COLO829 (cell line): ENCODE measurements at places on chromosomes 3 and 15.
A peak's percentile ranks its signal among the peaks of the same experiment; 100 is the strongest.

- no peak for DNase-seq
These were observed 221.0 kb upstream of the EOMES start for GRCh38 chr3:27943106-27943505.

GRCh38 chr15:89356634-89357298 is 22.1 kb upstream of the POLG start:
- DNase-seq = peak; percentile 61

- no peak for DNase-seq
These were observed 11.8 kb upstream of the P2RY1 start for GRCh38 chr3:152823173-152823572.

DNA sequence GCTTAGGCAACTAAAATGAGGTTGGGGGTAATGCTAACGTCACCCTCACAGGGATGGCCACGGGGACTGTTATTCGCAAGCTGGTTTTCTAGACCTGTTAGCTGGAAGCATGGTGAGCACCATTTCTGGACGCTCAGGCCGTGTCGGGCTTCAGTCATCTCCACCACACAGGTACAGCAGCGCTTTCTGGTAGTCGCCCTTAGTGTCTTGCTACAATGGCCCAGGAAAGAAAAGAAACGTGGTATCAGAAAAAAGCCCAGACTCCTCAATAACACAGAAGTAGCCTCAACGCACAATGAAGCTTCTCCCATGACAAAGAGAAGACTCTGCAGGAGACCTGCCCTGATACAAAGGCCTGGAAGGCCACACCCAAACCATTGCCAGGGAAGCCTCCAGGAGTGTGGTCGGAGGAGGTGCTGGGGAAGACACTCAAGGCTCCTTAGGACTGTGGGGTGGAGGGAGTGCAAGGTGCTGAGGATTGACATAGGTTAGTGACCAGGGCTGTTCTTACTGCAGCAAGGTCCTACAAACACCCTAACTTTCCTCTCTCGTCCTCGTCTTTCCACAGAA is 50.2 kb downstream of the ANXA2 start:
- DNase-seq = no peak

DNA sequence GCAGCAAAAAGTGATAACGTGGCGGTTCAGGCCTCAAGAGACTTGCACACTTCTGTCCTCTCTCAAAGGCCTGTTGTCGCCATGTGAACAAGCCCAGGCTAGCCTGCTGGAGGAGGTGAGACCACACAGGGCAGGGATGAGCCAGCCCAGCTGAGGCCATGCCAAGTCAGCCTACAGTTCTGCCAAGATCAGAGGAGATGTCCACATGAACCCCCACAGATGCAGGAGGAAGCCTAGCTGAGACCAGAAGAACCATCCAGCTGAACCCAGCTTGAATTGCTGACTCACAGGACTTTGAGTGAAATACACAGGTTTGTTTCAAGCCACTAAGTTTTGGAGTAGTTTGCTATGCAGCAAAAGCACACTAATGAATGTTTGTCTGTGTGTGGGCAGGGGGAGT is 50.3 kb upstream of the SEC13 start:
- DNase-seq = no peak

DNA sequence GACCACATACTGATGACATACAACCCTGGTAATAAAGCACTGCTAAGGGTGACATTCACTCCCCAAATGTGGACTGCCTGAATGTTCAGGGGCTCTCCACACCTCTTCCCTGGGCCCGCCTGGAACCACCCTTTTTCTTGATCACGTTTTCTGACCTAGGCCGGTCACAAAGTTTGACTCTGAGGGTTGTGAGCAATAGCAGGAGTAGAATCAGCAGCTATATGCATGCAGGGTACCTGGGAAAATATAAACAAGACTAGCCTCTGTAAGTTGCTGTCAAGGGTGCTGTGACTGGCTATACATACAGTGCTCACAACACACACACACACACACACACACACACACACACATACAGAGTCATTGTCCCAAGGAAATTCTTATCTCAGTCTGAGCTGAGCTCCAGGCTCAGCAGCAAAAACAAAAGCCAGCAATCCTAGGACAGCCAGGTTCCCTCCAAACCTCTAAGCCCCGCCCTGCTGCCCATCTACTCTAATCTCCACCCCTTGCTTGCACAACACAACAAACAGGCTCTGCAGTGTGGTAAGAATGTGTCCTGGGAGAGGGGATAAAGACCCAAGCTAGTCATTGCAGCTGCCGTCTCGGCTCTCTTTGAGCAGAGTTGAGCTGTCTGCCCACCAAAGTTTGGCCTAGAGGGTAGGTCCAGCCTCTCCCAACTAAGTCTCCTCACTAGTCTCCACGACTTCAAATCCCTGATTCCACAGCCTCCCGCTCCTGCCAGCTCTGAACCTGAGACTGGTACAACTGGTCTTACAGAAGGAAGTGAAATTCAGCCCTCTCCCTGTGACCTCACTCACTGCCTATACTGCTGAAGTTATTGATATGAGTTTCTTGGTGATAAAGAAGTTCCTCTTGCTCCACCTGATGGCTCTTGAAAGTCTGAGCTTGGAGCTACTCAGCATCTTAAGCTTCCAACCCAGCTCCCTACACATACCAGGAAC is 2.2 kb downstream of the BMF start:
- no peak for DNase-seq

GRCh38 chr3:87261925-87262324 is 14.5 kb downstream of the POU1F1 start:
- DNase-seq = no peak

- DNase-seq = no peak
These were observed 40.3 kb upstream of the ICE2 start for GRCh38 chr15:60519218-60519617.

DNA sequence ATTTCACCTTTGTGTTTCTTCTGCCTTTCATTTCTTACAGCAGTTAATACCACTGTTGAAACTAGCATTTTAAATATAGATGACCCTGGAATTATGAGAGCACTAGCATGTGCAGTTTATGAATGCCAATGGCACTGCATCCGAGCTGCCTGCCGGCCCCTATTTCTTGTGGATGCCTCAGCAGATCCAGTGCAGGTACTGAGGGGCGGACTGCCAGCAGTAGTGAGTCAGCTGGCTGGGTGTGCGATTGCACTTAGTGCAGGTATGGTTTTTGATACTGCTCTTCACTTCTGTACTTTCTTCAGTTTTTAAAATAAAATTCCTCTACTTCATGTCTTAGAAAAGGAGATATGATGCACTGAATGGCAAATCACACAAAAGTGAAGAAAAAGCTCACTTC is 453.0 kb downstream of the DIPK2A start:
- DNase-seq = no peak

GRCh38 chr3:143329567-143330211 is 210.1 kb downstream of the CHST2 start:
- peak; percentile 34 for DNase-seq

- DNase-seq = peak; percentile 35
These were observed 22.3 kb downstream of the OSBPL10 start for GRCh38 chr3:31958701-31959152.

GRCh38 chr15:52256930-52257733 is 38.5 kb downstream of the MYO5C start:
- no peak for DNase-seq

DNA sequence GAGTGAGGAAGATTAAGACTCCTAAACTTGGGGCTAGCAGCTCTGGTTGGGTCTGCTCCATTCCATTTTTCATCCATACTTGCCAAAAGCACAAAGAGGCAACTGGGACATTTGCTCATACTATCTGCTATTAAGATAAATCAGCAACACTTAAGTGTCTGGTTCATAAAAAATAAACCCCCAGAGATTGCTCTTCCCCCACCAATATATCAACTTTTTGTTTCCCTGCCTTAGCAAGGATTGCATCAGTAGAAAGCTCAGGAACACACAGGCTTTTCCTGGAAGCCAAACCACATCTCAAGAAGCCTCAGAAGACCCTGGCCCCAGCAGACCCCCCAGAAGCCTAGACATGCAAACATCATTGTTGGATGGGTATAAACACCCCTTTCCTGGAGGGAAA is 232.4 kb upstream of the WNT5A start:
- no peak for DNase-seq

DNA sequence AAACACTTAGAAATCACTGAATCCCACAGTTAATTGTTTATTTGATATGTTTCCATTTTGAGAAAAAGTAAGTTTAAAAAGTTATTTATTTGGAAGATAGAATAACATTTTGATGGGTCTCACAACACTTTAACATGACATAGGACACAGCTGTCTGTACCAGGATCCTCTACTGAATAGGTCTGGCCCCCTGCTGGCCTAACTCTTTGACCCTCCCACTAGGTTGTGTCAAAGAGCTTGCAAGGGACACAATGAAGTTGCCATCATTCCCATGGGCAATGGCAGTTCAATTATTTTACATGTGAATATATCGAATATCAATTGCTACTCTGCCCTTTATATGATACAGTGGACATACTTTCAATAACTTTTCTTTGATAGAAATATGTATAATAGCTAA is 138.9 kb downstream of the EPHA3 start:
- DNase-seq = no peak

GRCh38 chr3:135007607-135008006 is 212.5 kb downstream of the EPHB1 start:
- DNase-seq = no peak

DNA sequence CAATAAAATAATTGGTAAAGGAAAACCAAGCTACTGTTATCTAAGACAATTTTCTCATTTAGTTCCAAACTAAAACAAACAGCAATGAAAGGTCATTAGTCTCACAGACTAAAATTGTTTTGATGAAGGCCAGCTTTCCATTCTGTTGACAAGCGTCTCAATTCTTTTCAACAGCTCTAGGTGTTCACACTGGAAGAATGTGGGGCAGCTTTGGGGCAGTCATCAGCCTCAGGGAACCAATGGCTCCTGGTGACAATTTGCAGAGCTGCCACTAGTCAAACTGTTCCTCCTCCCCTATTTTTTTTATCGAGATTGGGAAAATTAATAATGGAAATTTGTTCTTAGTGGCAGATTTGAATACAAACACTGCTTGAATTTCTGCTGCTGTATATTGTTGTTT is 104.2 kb downstream of the MEIS2 start:
- DNase-seq = no peak

DNA sequence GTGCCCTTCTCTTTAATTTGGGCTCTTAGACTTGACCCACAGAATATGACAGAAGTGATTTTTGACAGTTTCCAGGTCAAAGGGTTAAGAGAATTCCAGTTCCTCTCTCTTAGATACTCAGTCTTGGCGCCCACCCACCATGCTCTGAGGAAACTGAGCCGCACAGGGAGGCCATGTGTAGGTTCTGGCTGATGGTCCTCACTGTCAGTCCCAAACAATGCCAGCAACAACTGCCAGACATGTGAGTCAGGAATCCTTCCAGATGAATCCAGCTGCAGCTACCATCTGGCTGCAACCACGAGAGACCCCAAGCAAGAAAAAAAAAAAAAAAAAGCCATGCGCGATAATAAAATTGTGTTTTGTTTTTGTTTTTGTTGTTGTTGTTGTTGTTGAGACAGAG is 326.6 kb downstream of the MAGI1 start:
- no peak for DNase-seq

DNA sequence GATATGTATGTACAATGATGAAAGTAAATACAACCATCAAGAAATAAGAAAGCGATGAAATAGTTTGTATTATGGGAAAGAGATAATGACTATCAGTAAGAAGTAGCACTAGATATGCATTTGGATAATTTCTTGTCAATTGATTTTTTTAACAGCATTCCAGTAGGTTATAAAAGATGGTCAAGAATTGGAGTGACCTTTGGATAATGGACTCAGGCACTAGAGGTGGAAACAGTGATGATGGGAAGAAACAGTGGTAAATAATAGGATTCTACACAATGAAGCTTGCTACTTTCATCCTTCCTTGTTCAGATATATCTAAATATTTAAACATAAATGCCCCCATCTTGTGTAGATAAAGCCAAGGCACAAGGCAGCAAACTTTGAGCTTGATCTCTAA is 101.4 kb downstream of the GBE1 start:
- no peak for DNase-seq

- DNase-seq = no peak
These were observed 630.4 kb downstream of the NR2F2 start for GRCh38 chr15:96960711-96961480.

DNA sequence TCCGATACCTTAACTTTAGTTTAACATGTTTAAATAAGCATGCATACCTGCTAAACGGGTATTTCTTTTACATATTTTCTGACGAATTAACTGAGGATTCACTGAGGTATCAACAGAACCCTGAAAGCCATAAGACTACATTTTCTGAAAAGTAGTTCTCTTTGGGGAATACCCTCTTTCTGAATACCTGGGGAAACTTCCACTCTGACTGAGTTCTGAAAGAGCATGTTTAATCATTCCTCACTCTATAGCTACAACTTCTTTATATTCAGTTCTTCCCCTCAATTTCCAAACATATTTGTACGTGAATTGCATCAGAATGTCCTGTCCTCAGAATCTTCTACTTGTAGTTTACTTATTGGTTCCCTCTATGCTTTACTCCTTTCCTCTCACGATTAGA is 403.0 kb downstream of the ROBO1 start:
- no peak for DNase-seq

GRCh38 chr3:15300323-15301078 is 31.9 kb downstream of the SH3BP5 start:
- DNase-seq = peak; percentile 80

DNA sequence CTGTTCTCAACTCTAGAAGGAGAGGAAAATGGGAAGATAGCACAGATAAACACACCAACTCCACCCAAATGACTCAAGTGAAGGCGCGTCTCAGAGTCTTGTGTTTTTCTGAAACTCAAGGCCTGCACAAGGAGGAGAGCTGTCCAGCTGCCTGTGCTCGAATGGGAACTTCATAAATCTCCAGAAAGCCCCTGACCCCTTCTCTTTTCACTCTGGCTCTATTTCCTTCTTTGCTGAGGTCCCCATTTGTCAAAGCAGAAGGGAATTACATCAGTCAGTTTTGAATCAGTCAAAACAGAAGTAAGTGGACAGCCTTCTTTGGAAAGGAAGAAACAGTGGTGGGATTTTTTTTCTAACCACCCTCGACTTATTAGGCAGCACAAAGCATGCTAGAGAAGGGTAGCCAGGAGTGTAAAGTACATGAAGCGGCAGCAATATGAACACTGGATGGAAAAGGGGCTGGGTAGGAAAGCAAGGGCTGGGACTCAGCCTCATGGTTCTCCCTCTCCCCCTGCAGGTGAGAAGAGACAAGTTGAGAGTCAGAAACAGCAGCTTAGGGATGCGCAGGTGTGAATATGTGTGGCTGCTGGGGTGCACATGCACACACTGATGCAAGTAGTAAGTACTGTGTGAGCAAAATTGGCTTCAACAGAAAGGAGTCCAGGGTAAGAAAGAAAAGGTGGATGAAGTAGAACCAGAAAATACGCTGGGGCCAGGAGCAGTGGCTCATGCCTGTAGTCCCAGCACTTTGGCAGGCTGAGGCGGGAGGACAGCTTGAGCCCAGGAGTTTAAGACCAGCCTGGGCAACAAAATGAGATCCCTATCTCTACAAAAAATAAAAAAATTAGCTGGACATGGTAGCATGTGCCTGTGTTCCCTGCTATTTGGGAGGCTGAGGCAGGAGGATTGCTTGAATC is 36.6 kb upstream of the MAGEF1 start:
- DNase-seq = no peak

GRCh38 chr15:37902126-37902525 is 32.3 kb upstream of the TMCO5A start:
- no peak for DNase-seq

- no peak for DNase-seq
These were observed 13.3 kb upstream of the SH3BP5 start for GRCh38 chr3:15345608-15346137.

- DNase-seq = no peak
These were observed 7.2 kb upstream of the SCAMP5 start for GRCh38 chr15:74988007-74988800.

- no peak for DNase-seq
These were observed 7.0 kb downstream of the HDGFL3 start for GRCh38 chr15:83200589-83200988.

- no peak for DNase-seq
These were observed 1.6 kb downstream of the IL17RC start for GRCh38 chr3:9918261-9919038.
